ENCODE measurements at places on chromosomes 2 and 18.

DNA sequence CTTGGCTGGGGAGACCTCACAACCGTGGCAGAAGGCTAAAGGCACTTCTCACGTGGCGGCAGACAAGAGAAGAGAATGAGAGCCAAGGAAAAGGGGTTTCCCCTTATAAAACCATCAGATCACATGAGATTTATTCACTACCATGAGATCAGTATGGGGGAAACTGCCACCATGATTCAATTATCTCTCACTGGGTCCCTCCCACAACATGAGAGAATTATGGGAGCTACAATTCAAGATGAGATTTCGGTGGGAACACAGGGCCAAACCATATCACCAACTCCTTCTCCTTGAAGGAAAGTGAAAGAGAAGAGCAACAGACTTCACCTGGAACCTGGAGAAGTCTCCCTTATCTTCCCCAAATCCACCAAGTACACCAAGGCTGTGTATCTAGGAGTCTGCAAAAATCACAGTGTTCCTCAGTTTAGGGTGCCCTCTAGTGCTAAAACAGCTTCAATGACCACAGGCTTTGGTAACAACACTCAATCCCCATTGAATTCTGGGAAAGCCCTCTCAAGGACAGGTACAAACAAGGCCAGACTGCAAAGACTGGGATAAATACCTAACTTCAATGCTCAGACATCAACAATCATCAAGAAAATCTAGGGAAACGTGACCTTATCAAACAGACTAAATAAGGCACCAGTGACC lies 148.8 kb upstream of the SRD5A2 start:
- DNase-seq = peak; percentile 27

DNA sequence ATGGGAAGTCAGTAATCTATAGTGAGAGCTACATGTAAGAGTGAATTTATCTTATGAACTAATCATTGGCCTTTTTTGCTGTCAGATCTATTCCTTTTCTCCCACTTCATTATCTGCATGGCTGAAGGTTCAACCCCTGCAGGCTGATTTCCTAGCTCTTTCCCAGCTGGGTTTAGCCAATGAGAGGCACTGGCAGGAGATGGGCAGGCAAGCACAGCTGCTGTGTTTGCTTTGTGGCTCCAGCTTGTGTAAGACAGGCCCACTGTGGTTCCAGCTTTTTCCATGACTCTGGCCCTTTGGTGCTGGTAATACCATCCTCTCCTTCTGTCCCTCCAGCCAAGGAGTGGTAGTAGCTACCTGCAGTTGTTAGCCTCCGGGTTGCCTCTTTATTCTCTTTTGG lies 248.8 kb downstream of the PLCL1 start:
- DNase-seq = no peak

DNA sequence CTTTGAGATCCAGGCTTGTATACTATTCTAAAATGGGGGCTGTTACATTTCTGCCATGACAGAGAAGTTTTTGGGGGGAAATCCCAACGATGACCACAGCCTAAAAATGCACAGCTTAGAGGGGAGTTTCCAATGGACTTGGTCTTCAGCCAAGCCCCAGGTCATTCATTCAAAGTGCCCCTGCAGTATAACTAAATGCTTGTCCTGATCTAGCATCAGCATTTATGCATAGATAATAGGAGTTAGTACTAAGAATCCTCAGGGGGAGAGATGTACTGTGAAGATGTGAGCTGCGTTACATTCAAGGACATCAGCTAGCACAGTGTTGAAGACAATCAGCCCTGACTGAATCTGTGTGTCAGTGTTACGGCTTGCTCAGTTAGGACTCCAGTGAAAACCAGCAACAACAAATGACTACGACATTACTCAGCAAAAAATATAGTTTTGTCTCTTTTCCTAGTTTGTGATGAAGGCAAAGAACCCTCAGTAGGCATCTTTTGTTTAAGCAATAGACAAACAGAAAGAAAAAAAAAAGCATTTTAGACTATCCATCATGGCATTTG lies 160.9 kb downstream of the ZEB2 start:
- DNase-seq = peak; percentile 52

DNA sequence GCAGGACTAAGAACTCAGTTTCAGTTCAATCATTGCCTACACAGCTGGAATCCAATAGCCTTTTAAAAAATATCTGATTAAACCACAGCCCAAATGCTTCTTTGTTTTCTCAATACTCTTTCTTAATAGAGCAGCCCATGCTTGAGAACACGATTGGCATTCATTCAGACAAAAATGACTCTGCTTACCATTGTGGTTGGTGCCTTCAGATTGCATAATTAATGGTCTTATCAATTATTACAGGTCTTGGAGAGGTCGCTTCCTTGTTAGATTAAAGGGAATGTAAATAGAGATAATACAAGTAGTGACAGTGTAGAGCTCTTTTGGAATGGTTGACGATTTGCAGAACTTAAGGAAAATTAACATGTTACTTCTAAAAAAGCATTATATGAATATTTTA lies 107.2 kb downstream of the RNF152 start:
- DNase-seq = peak; percentile 21

DNA sequence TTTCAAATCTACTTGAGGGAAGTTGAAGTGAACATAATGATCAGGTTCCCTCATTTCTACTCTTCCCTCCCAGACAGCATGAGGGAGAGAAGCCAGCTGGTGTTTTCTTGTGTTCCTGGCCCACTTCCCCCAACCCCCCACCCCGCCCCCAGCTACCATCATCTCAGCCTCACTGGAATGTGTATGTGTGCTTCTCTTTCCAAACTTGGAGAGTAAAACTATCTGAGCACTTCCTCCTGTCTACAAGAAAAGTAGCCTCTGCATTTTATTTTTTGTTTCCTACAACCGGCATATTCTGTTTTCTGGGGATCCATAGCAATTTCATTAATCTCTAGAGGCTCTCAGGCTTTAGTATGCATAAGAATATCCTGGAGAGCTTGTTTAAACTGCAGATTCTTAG lies 53.6 kb upstream of the GRHL1 start:
- DNase-seq = peak; percentile 16

DNA sequence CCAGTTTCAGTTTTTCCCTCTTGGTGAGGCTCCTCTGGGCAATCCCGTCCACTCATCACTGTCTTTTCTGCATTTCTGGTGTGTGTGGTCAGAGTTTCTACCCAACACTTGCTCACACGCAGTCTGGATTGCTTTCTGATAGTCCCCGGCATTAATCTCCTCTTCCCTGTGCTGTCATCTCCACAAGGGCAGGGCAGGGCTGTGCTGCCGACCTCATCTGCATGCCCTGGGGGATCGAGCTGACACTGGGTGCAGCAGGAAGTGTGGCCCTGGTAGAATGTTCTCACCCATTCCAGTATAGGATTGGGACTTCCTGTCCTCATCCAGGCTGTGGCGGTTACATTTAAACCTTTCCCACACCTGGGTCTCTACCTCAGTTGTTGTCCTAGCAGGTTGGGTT lies 80.0 kb upstream of the FAM136A start:
- DNase-seq = peak; percentile 21

DNA sequence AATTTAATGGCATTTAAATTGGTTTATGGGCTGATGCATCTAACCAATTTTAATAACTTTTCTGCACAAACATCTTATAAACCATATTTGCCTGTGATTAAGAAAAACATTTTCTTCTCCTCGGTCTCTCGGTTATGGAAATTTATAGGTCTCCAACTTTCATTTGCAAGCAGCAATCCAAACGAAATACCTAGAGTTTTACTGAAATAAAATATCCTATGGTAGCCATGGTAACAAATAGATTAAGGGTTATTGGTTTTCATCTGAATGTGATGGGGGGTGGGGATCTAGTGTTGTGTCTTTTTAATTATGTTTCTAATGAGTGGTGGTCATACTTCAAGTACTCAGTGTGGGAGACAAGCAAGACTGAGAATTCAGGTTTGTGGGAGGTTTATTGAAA lies 2.9 kb downstream of the KLHL29 start:
- DNase-seq = no peak

DNA sequence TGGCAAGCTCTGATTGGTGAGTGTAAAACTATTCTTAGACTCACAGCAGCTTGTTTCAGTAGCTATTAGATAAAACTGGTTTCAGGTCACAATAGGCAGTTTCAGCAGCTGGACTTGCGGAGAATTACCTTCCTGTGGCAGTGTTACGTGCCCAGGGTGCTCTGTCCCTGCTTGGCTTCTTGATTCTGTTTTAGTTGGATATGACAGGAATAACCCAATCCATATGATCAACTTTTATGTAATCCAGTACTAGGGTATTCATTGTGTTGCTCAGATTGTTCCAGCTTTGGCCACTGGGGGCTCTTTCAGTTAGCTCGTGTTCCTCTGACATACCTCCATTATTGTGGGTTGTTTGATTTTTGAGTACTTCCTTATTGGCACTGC lies 43.1 kb downstream of the INPP4A start:
- DNase-seq = peak; percentile 41

DNA sequence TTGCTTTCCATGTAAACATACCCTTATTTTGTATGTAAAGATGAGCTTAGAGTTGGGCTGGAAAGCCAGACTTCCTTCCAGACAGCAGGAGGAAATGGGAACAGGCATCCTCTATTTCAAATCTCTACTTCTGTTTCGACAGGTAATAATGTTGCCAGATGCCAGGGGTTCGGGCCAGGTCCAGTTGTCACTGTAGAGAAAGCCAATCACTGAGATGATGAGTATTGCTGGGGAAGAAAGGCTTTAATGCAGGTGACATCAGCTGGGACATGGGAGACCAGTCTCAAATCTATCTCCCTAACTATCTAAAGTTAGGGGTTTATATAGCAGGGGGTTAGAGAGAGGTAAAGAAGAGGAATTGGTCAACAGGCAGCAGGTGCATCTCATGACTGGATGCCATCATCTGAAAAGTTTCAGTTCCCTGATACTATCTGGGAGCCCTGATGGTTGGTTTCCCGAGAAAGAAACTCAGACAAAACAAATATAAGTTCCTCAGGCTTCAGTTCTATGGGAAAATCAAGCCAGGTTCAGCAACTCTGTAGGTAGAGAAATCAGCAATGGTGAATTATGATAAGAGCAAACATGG lies 9.3 kb upstream of the MTCL1 start:
- no peak for DNase-seq

- peak; percentile 30 for DNase-seq
Measured at GRCh38 chr2:98454500-98455235, 10.0 kb downstream of the INPP4A start.

DNA sequence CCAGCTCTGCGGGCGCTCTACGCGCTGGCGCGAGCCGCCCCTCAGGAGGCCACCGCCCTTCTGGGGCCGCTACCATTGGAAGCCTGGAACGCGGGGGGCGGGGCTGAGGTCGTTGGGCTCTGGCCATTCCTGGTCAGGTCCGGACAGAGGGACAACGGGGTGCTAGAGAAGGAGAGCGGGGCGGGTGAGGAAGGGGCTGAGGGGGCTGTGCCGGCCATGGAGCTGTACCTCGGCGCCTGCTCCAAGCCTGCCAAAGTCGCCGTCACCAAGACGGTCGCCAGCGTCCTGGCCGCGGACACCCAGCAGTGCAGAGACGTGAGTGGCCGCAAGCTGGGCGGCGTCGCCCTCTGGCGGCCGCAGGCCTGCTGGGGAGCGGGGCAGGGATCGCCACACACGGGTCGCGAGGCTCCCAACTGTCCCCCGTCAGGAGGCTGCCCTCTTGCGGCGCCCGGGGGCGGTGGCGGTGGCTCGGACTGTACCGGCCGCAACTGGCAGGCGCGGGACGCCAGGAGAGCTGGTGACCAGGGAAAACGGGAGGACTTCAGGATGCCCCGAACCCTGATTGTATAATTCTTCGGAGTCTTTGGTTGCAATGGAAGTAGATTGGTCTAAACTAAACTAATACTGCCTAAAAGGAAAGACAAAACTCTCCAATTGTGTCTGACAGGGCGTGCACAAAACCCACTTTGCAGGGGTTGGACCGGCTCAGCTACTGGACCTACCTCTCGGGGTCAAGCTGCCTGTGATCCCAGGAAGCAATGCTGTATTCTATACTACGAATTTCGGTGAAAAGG lies at the start of gene FSIP2:
Gene FSIP2 (plus strand): TSS at position 126 of the 794 bp plus-strand sequence. CDS start 91 bp downstream, at position 217.
- peak; percentile 72 for DNase-seq

DNA sequence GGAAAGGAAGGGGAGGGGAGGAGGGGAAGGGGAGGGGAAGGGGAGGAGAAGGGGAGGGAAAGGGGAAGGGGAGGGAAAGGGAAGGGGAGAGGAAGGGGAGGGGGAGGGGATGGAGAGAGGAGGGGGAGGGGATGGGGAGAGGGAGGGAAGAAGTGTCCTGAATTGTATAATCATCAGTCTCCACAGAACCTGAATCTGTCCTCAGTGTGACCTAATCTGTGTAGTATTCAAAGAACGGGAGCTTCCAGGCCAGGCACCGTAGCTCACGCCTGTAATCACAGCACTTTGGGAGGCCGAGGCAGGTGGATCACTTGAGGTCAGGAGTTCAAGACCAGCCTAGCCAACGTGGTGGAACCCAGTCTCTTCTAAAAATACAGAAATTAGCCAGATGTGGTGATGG lies 41.1 kb upstream of the CCDC150 start:
- no peak for DNase-seq

DNA sequence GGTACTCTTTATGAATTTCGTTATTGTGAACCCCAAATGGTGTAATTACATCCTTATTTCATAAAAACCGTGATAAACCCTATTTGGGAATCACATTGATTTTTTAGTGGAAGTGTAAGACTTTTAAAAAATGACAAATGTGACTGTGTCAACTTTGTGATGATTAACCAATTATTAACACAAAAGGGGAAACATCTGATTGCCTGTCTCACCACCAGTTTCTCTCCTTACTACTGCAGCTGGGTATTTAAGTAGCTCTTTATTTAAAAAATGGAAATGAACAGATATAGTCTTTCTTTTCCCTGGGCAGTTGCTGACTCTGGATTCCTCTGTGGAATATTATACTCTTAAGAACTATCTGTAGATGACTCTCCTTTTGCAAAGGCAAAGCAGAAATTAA lies 11.6 kb upstream of the RPE start:
- DNase-seq = no peak

GRCh38 chr2:108449410-108450130 lies 564 bp downstream of the GCC2 start:
- peak; percentile 45 for DNase-seq

- no peak for DNase-seq
Measured at GRCh38 chr2:20421336-20421987, 25.4 kb upstream of the RHOB start.

GRCh38 chr18:23422751-23423418 lies 30.2 kb upstream of the RIOK3 start:
- DNase-seq = peak; percentile 40

DNA sequence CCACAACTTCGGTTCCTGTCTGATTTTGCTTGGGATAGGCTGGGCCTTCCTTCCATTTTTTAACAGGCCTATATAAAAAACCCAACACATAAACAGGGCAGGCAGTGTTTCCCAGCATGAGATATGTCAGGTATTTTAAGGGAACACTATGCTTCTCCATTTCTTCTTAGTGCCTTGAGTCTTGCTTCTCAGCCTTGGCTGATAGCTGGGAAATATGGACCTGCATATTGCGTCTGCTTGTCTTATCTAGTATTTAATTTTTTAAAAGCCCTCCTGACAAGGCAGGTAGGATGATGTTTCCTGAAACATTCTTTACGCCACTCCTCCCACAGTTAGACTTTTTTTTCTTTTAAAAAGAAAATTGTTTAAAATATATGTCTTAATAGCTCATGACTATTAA lies 45.5 kb upstream of the NABP1 start:
- DNase-seq = no peak

All from fibroblast of pulmonary artery (primary cell).